ENCODE measurements at places on chromosomes 2 and 18.

GRCh38 chr18:34710458-34710914, 388 bp downstream of the DTNA start:
- DNase-seq = no peak

DNA sequence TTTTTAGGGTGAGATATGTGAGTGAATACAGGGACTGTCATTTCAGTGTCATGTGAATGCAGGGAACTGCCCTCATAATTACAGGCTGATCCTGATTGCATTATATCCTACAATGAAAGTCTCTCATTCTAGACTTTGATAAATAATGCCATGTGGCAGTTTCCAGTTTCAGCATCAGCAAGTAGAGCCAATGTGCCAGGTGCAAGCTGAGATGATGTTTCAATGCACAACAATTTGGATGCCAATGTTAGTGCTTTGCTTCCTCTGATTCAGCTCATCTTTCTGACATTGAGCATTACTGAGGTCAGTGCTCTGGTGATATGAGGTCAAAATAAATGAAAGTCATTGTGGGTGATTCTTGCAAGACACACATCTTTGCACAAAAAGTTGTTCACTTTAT, 63.7 kb upstream of the TFPI start:
- no peak for DNase-seq

GRCh38 chr2:29249666-29250253, 134.5 kb downstream of the CLIP4 start:
- no peak for DNase-seq

DNA sequence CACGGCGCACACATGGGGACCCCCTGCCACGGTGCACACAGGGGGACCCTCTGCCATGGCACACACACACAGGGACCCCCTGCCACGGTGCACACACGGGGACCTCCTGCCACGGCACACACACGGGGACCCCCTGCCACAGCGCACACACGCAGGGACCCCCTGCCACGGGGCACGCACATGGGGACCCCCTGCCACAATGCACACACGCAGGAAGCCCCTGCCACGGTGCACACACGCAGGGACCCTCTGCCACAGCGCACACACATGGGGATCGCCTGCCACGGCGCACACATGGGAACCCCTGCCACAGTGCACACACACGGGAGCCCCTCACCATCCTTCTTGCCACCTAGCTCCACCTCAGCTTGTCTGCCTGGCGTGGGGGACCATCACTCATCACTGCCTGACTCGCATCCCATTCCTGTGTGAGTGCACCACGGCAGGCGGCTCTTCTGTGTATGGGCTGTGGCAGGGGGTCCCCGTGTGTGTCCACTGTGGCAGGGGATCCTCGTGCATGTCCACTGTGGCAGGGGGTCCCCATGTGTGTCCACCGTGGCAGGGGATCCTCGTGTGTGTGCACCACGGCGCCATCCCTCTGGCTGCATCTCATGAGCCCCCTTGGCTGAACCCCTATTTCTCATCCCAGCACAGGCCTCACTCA, 206.7 kb downstream of the EIPR1 start:
- DNase-seq = no peak

DNA sequence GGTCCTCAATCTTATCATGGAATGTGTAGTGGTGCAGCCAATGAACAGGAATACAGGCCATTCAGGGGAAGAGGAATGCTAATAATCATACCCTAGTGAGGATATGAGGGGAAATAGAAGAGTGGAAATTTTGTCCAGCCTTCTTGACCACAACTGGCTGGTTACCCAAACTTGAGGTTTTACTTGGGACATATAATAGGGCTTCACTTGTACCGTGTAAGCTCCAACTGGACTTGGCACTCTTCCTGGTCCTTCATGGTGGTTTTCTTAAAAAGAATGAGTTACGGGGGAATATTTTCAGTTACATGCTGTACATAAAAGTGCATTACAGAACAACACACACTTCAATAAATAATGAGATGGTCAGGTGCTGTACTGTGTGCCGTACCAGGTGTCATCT, 234.9 kb upstream of the RASGRP3 start:
- DNase-seq = no peak

DNA sequence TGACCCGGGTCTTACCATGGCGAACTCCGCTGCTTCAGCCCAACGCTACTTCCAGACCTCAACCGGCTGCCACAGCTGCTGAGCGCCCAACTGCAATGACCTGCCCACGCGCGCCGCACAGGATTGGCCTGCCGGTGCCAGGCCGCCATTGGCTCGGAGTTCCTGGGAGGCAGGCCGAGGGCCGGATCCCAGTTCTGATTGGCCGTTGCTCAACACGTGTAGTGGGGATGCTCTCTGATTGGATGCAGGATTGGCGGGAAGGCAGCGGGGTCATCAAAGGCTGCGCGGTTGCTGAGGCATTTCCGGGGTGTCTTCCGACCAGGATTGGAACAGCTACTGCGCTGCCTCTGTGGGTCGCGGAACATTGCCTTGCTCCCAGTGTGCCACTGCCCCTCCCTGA, at the start of gene TUBA3E:
Gene TUBA3E (minus strand): TSS at position 97 of the 400 bp plus-strand sequence. CDS start 79 bp downstream, at position 18.
- DNase-seq = peak; percentile 45

- peak; percentile 76 for DNase-seq
Observed at GRCh38 chr2:30862054-30862651, 54.9 kb upstream of the CAPN13 start.

GRCh38 chr18:62881509-62882016, 166.2 kb downstream of the PHLPP1 start:
- DNase-seq = no peak

DNA sequence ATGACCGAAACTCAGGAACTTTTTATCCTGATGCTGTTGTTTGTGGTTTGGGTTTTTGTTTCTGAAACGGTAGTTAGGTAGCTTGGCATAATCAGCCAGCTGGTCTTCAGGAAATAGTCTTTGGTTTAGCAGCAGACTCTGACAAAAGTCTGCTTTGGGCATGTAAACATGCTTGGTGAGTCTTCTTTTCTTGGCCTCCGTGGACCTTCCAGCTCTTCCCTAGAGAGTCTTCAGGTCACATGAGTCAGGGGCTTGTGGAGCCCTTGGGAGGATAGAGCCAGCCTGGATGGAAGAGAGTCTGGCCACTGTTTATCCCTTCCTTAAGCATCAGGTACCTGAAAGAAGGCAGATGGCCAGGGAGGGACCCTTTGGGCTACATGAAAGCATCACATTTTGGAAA, 154.5 kb downstream of the MGAT5 start:
- DNase-seq = no peak

GRCh38 chr18:42614619-42615293, 500.7 kb downstream of the RIT2 start:
- DNase-seq = no peak

DNA sequence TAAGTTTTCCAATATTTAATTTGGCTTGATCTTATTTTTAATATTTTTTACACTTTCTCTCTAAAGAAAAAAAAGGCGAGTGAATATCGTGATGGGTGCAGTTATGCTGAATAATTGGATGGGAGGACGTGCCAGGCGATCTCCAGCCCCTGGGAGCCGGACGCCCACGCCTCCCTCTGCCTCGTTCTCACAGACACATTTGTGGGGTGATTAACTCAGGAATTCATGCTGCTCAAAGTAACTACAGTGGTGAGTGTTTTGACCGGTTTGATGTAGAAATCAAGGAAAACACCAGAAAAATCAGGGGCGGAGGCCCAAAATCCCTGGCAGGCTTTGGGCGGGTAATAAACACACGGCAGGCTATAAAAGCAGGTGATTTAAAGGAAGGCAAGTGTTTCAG, 736.8 kb upstream of the SALL3 start:
- no peak for DNase-seq

GRCh38 chr2:237345411-237345810, 68.6 kb downstream of the COL6A3 start:
- DNase-seq = no peak

- no peak for DNase-seq
Observed at GRCh38 chr2:126936219-126936723, 37.6 kb downstream of the TEX51 start.

GRCh38 chr2:235614900-235615712, 121.3 kb downstream of the AGAP1 start:
- no peak for DNase-seq

DNA sequence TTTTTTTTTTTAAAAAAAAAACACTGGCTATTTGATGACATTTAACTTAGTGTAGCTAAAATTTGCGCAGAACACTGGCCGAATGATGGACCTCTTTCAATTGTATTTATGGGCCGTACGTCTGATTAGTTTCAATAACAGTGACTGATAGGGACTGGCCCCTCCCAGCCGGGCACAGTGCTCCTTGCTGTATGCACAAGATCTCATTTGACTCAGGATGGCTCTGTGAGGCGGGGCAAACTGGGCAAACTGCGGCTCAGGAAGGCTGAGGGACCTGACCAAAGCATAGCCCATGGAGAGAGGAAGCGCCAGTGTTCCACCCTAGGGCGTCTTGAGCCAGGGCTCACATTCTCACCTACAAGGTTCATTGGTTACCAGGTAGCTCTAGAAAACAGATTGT, 21.2 kb downstream of the TRAF3IP1 start:
- no peak for DNase-seq

- DNase-seq = no peak
Observed at GRCh38 chr2:40397765-40398164, 54.1 kb downstream of the SLC8A1 start.

- no peak for DNase-seq
Observed at GRCh38 chr2:83069724-83070123, 1389.4 kb downstream of the SUCLG1 start.
